ENCODE measurements at places on chromosomes 7 and 10. TPM values are rescaled to one million over a fixed set of nuclear protein-coding genes. Genes with fewer than 3 reads are reported as not detected.

The IFIT1 gene
- 0.39 TPM for total RNA-seq

The IRF5 gene
- total RNA-seq: 7.1 TPM

The DENND2A gene
- not detected for total RNA-seq

The R3HCC1L gene
- total RNA-seq: 24.6 TPM

The ACBD7 gene
- 0.80 TPM for total RNA-seq

The CCDC186 gene
- 11.3 TPM for total RNA-seq

The CALHM1 gene
- total RNA-seq: not detected

The RAB19 gene
- total RNA-seq: 7.5 TPM

Measured in CD8-positive, alpha-beta memory T cell (primary cell).